Activated CD4-positive, alpha-beta memory T cell treated with anti-CD3 and anti-CD28 coated beads for 36 hours (primary cell): ENCODE measurements at places on chromosomes 11 and 22. TPM values are rescaled to one million over a fixed set of nuclear protein-coding genes. Genes with fewer than 3 reads are reported as not detected.

- peaks cover 17% of the 10 kb centered on the region for H3K36me3 ChIP-seq
- no peak for DNase-seq
- no peaks in the 10 kb centered on the region for H3K27me3 ChIP-seq
- peak overlapping the region; percentile 79 for H3K4me3 ChIP-seq
These were observed 618 bp upstream of the CERK start for GRCh38 chr22:46738647-46739093.

KRTAP5-11 gene
- total RNA-seq: not detected

DNA sequence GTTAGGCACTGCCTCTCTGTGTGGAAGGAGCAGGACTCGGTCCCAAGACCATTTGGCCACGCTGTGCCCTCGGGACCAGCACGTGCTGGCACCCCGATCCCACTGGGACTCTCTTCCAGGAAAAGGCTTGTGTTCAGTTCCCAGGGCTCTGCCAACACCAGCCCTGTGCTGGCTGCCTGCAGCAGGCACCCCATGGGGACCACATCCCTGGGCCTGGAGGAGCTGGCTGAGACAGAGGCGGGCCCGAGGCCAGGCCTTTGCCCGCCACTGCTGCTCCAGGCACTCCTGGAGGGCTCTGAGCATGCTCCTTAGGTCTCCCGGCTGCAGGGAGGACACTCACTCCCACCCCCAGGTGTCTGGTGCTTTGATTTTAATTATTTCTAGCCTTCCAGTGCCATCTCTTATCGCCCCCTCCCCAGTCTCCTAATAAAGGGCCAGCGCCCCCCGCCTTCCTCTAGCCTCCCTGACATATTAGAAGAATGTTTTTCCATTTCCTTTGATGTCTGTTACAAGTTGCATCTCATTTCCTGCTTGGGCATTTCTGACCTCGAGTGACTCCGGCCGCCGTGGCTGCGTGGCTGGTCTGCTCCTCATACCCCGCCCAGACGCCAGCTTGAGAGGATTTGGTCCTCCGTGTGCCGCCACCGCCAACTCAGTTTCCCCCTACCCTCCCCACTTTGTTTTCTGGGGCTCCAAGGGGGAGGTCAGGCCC lies 14.4 kb downstream of the CDKN1C start:
- no peaks in the 10 kb centered on the region for H3K36me3 ChIP-seq
- H3K4me1 ChIP-seq: peaks cover 6% of the 10 kb centered on the region
- H3K4me3 ChIP-seq: no peak overlapping the region

EXT2 gene
- total RNA-seq: 28.1 TPM

DNA sequence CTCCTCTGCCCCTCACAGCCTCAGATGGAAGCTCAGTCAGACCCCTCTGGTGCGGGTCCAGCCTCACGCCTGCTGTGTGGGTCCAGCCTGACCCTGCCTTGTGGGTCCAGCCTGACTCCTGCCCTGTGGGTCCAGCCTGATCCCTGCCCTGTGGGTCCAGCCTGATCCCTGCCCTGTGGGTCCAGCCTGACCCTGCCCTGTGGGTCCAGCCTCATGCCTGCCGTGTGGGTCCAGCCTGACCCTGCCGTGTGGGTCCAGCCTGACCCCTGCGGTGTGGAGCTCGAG lies 445.3 kb downstream of the BRD1 start:
- no peak for DNase-seq
- H3K4me1 ChIP-seq: no peaks in the 10 kb centered on the region
- H3K27me3 ChIP-seq: peaks cover 22% of the 10 kb centered on the region
- H3K27ac ChIP-seq: no peak overlapping the region
- no peak overlapping the region for H3K4me3 ChIP-seq
- peaks cover 3% of the 10 kb centered on the region for H3K36me3 ChIP-seq

- H3K4me3 ChIP-seq: no peak overlapping the region
- no peaks in the 10 kb centered on the region for H3K36me3 ChIP-seq
- H3K27me3 ChIP-seq: peaks cover 19% of the 10 kb centered on the region
- H3K27ac ChIP-seq: no peak overlapping the region
These were observed 503.2 kb downstream of the MN1 start for GRCh38 chr22:27298332-27298731.

- peaks cover 2% of the 10 kb centered on the region for H3K27me3 ChIP-seq
- no peak for DNase-seq
- no peaks in the 10 kb centered on the region for H3K4me1 ChIP-seq
- no peak overlapping the region for H3K27ac ChIP-seq
- no peak overlapping the region for H3K4me3 ChIP-seq
- no peaks in the 10 kb centered on the region for H3K36me3 ChIP-seq
These were observed 39.9 kb downstream of the CADM1 start for GRCh38 chr11:115464269-115464668.

DNA sequence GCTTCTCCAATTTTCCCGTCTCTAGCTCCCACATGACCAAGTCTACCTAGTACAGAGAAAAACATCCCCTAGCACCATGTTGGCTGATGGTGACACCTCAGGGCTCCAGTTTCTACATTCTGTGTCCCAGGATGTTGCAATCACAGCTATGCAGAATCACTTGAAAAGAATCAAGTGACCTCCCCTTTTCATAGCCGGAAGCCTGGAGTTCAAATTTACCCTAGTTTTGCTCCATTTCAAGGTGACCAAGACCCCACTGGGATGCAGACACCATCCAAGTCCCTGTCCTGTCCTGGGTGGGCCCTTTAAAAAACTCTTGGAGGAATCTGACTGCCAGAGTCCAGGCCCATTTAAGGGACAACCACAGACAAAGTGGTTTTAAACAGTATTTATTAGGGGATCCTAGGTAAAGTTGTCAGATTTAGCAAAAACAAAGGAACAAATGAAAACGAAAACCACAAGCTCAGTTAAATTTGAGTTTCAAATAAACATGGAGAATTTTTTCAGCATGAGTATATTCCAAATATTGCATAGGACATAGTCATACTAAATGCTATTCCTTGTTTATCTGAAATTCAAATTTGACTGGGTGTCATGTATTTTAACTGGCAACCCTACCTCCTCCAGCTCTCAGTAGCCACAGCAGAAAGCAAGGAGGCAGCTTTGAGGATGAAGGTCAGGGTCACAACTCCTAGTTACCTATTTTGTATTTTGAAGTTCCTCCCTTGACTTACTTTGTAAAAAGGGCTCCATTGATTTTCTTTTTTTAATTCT lies 52.4 kb downstream of the MIAT start:
- peaks cover 33% of the 10 kb centered on the region for H3K4me1 ChIP-seq
- H3K27ac ChIP-seq: no peak overlapping the region
- no peaks in the 10 kb centered on the region for H3K27me3 ChIP-seq
- no peak for DNase-seq
- no peak overlapping the region for H3K4me3 ChIP-seq

GRCh38 chr11:91163619-91164451 lies 941.0 kb upstream of the CHORDC1 start:
- DNase-seq: no peak
- H3K36me3 ChIP-seq: no peaks in the 10 kb centered on the region
- no peak overlapping the region for H3K27ac ChIP-seq
- no peak overlapping the region for H3K4me3 ChIP-seq

DNA sequence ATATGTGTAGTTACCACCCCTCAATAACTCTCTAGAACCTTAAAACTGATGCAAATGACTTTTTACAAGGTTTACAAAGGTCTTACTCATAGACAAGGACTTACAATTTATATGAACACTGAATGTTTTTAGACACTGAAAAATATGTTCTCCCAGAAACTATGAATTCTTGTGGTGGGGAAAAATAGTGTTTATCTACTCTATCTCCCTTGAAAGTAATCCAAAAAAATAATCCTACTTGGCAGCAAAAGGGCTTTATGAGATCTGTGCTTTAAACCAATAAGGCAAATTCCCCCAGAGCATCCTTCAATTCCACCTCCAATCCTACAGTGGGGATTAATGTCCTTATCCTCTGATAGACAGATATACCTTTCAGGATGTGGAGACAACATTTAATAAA lies 1984.1 kb upstream of the RAG2 start:
- H3K4me1 ChIP-seq: no peaks in the 10 kb centered on the region
- no peak overlapping the region for H3K4me3 ChIP-seq
- H3K36me3 ChIP-seq: no peaks in the 10 kb centered on the region
- H3K27me3 ChIP-seq: no peaks in the 10 kb centered on the region
- no peak overlapping the region for H3K27ac ChIP-seq
- no peak for DNase-seq

MEI1 gene
- 51.3 TPM for total RNA-seq

DNA sequence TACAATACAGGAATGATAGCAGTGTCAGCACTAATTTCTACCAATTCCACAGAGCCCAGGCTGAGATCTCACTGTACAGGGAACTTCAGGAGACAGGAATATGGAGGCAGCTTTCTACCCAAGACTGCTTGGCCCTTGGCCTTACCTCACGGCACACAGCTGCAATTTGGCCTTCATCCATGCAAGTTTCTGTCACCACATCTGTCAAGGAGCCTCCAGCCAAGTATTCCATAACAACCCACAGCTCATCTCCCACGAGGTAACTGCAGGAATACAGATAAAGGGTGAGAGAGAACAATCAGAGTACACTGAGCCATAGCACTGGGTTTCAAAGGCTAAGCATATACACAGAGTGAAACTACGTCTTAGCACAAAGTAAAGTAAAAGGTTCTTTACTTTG lies 39.0 kb upstream of the GDPD4 start:
- peaks cover 10% of the 10 kb centered on the region for H3K36me3 ChIP-seq
- H3K4me3 ChIP-seq: no peak overlapping the region
- no peak overlapping the region for H3K27ac ChIP-seq
- no peaks in the 10 kb centered on the region for H3K27me3 ChIP-seq
- no peak for DNase-seq

GRCh38 chr11:86672007-86672621 lies at the start of gene ME3:
Gene ME3, minus strand, starts transcription at chr11:86672616.
- peaks cover 22% of the 10 kb centered on the region for H3K27me3 ChIP-seq
- no peaks in the 10 kb centered on the region for H3K36me3 ChIP-seq
- H3K27ac ChIP-seq: no peak within 1 kb of the TSS
- peak within 1 kb of the TSS; percentile 66 for H3K4me3 ChIP-seq
- peaks cover 8% of the 10 kb centered on the region for H3K4me1 ChIP-seq

- H3K4me1 ChIP-seq: peaks cover 7% of the 10 kb centered on the region
- peaks cover 3% of the 10 kb centered on the region for H3K27me3 ChIP-seq
- H3K36me3 ChIP-seq: no peaks in the 10 kb centered on the region
These were observed 6.6 kb upstream of the DPF2 start for GRCh38 chr11:65327021-65327420.

GRCh38 chr22:27673839-27674238 lies 127.7 kb downstream of the MN1 start:
- H3K27me3 ChIP-seq: peaks cover 23% of the 10 kb centered on the region
- no peak for DNase-seq

DNA sequence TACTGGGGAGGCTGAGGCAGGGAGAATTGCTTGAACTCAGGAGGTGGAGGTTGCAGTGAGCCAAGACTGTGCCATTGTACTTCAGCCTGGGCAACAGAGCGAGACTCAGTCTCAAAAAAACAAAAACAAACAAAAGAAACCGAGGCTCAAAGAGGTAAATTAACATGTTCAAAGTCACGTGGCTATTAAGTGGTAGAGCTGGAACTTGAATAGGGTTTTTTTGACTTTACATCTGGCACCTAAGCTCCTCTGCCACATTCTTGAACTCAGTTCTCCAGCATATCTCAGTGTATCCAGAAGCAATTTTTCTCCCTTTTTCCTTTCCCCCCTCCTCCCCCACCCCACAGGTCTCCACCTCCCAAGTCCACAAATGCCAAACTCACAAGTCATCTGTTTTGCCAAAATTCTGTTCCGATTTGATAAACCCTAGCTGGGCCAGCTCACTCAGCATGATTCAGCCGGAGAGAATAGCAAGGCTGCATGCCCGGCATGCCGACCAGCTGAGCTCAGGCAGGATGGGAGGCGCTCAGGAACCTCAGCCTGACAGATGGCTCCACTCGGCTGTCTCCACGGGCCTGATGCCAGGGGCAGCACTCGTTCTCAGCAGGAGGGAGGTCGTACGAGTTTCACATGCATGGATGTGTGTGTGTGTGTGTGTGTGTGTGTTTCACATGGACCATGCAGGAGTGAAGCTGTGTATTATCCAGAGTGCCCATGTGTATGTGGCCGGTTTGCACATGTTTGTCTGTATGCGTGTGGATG lies 63.2 kb upstream of the RRAS2 start:
- H3K4me1 ChIP-seq: no peaks in the 10 kb centered on the region
- no peak overlapping the region for H3K27ac ChIP-seq
- no peaks in the 10 kb centered on the region for H3K36me3 ChIP-seq
- no peaks in the 10 kb centered on the region for H3K27me3 ChIP-seq

NXPE1 gene
- not detected for total RNA-seq

LAYN gene
- total RNA-seq: 0.19 TPM

DNA sequence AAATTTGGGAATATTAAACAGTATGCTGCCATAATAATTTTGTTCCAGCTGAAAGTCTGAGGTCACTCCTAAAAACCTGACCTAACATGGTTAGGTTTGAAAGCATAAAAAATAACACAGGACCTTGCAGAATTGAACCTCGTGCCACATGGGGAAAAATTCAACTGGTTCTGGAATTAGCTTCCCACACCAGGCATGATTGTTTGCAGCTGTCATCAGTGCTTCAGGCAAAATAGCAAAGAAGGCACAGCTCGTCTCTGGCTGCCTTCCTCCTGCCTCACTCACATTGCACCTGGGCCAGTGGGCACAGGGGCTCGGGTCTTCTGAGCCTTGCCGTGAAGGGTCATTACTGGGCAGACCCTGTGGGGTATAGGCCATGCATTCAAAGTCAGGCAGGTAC lies 153.8 kb upstream of the ARHGAP20 start:
- no peak for DNase-seq
- H3K36me3 ChIP-seq: no peaks in the 10 kb centered on the region
- no peak overlapping the region for H3K27ac ChIP-seq
- H3K4me1 ChIP-seq: no peaks in the 10 kb centered on the region

DNA sequence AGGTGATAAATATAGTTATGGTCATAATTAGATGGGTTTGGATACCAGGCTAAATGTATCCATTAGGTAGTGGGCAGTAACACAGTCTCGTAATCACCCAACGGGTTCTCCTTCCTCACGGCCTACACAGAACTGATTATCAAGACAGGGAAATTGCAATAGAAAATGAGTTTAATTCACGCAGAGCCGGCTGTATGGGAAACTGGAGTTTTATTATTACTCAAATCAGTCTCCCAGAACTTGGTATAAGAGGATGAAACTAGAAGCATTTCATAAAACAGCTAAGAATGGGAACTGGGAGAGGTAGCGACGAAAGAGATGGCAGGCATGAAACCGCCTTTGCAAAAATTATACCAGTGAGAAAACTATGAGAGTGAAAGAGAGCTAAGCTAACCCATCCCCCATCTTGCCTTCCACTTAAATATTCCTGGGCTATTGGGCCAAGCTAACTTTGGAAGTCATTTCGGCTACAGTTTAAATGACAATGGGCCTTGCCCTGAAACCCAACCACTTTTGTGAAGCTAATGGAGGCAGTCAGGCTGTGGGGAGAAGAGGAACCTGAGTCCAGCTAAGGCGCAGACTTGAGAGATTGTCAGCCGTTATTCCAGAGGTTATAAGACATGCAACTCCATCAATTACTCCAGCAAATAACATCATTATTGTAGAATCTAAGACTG lies 29.6 kb downstream of the CTSC start:
- peaks cover 53% of the 10 kb centered on the region for H3K36me3 ChIP-seq
- no peak for DNase-seq
- peaks cover 26% of the 10 kb centered on the region for H3K4me1 ChIP-seq
- H3K4me3 ChIP-seq: no peak overlapping the region
- no peaks in the 10 kb centered on the region for H3K27me3 ChIP-seq
- H3K27ac ChIP-seq: no peak overlapping the region
